Activated CD8-positive, alpha-beta memory T cell treated with anti-CD3 and anti-CD28 coated beads, Interleukin-2, amount 10 ng/mL, durations not matched to agents 7 days and 5 days (primary cell): ENCODE measurements at places on chromosomes 4 and X. TPM values are rescaled to one million over a fixed set of nuclear protein-coding genes. Genes with fewer than 3 reads are reported as not detected.

DNA sequence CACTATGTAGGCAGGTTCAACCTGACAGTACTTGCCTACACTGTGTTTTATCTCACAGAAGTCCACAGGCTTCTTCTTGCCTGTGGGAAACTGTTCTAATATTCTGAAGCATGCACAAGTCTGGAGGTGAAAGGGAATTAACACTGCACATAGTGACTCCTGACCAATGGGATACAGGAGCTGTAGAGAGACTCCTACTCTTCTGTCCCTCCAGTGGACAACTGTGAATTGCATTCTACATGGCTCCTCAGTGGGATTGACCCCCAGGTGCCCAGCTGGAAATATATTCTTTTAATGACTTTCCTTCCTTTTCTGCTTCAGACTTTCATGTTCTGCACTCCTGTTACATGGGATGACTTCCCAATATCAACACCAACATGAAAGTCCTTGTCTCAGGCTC, 8.2 kb upstream of the YIPF6 start:
- no peak for DNase-seq

Gene IGBP1
- 43.1 TPM for total RNA-seq

- no peak for DNase-seq
Measured at GRCh38 chr4:94304365-94304971, 38.2 kb downstream of the HPGDS start.

DNA sequence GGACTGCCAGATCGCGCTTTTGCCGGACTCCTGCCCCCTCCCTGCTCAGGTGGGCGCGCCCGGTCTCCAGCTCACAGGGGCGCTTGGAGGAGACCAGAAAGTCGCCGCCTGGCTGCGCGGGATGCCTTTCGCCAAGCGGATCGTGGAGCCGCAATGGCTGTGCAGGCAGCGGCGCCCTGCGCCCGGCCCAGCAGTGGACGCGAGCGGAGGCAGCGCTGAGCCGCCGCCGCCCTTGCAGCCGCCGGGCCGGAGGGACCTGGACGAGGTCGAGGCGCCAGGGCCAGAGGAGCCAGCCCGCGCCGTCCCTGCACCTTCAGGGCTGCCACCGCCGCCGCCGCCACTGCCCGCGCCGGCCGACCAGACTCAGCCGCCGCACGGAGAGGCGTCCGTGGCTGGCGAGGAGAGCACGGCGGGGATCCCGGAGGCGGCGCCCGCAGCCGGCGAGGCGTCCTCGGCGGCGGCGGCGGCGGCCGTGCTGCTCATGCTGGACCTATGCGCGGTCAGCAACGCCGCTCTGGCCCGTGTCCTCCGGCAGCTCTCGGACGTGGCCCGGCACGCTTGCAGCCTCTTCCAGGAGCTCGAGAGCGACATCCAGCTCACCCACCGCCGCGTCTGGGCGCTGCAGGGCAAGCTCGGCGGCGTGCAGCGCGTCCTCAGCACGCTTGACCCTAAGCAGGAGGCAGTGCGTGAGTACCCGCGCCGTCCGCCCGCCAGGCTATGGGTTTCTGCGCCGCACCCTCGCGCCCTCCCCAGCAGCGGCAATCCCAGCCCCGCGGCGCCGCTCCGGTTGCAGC, 834 bp downstream of the NHS start:
- DNase-seq: no peak

- no peak for DNase-seq
Measured at GRCh38 chr4:3462790-3463415, at the start of gene DOK7. Gene DOK7 (plus strand): TSS chr4:3463306. CDS start chr4:3463376, 70 bp downstream.

Gene TBX22
- total RNA-seq: not detected

DNA sequence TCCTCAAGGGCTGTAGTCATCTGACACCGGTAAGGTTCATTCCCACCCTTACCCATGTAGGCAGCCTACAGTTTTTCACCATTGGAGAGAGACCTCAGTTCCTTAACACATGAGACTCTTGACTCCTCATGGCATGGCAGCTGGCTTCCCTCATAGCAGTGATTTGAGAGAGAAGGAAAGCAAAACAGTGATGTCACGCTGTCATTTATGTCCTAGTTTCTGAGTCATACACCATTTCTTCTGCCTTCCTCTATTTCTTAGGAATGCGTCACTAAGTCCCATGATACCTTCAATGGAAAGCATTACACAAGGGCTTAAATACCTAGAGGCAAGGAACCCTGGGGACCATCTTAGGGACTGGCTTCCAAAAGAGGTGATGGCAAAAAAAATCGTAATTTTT, 226.1 kb downstream of the SPCS3 start:
- DNase-seq: no peak

Gene EREG
- not detected for total RNA-seq

GRCh38 chrX:81206476-81206875, 4.6 kb downstream of the SH3BGRL start:
- no peak for DNase-seq

GRCh38 chr4:10118048-10119004, 1.7 kb upstream of the WDR1 start:
- DNase-seq: no peak

Gene CSAG1
- not detected for total RNA-seq

Gene TLR3
- 1.5 TPM for total RNA-seq
